Stimulated activated CD8-positive, alpha-beta memory T cell treated with anti-CD3 and anti-CD28 coated beads, Interleukin-15, amount 100 ng/mL, for 1 hour (primary cell): ENCODE measurements at places on chromosomes 2 and 18.
A peak's percentile ranks its signal among the peaks of the same experiment; 100 is the strongest.

DNA sequence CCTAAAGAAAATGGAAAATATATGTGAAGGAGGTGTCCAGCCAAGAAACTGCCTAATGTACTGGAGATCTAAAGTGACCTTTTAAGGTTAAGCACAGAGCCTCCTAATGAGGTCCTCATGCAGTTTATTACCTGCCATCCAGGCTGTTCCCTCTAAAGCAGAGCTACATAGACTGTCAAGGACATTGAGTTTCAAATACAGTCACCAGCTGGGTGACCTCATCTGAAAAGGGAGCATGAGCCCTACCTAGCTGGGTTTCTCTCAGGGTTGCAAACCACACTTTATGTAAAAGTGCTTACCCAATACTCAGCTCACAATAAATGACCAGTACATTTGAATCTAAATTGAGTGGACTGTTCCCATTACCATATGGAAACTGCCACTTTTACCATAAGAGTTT is 65.4 kb upstream of the CTNNA2 start:
- DNase-seq = no peak

- DNase-seq = no peak
Observed at GRCh38 chr2:215961981-215962380, 51.4 kb downstream of the MREG start.

- DNase-seq = no peak
Observed at GRCh38 chr2:223649554-223650533, 47.7 kb upstream of the SCG2 start.

DNA sequence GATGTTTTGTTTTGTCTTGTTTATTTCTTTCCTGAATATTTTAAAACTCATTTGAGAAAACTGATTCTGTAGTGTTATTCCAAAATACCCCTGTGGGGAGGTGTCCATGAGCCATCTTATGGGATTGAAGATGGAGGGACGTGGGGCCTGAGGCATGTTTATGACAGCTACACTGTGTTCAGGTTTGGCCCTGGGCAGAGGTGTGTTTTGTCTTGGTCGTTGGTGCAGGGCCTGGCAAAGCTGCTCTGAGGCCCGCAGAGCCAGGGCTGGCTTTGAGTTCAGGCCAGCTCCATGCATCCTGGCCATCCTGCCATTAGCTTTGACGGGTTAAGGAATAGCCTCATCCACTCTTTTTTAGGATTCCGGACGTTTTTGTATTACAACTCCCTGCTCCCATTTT is 68.9 kb downstream of the TMEM18 start:
- no peak for DNase-seq

DNA sequence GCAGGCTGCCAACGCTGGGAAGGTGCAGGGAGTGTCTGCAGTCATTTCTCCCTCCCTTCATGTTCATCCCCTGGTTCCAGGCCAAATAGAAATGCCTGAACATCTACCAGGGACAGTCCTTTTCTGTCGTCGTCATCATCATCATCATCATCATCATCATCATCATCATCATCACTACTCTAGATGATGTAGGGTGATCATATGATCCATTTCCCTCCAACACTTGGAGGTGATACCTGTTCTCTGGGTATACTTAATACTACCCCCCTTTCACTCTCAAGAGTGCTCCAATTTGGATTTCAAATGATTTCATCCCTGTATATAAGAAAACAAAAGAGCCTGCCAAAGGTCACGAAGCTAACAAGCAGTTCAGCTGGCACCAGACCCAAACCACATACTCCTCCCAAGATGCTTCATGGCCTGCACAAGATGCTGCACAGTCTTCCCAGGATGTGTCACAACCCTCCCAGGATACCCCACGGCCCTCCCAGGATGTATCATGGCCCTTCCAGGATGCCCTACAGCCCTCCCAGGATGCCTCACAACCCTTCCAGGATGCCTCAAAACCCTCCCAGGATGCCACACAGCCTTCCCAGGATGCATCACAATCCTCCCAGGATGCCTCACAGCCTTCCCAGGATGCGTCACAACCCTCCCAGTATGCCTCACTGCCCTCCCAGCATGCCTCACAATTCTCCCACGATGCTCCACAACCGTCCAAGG is 257.9 kb downstream of the DYSF start:
- DNase-seq = no peak

- peak; percentile 62 for DNase-seq
Observed at GRCh38 chr2:98569197-98569793, 39.0 kb downstream of the COA5 start.

DNA sequence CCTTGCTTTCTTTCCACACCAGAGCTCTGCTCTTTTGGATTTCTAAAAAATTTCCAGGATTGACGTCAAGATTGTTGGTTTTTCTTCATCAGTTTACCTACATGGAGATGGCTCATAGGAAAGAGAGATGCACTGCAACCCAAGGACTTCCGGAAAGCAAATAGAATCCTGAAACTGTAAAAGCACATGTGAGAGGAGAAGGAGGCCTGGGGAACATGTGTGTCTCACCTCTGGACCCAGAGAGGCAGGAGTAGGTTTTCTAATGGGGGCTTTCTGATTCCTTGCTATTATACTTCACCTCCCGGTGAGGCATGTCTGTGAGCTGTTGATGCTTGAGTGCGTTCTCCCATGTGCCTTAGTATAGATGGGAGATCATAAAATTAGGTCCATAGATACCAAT is 362.8 kb downstream of the DCDC2C start:
- DNase-seq = no peak

- no peak for DNase-seq
Observed at GRCh38 chr18:59674903-59675270, 22.3 kb downstream of the CCBE1 start.

GRCh38 chr2:224594840-224595239 is 9.7 kb upstream of the CUL3 start:
- no peak for DNase-seq

- DNase-seq = no peak
Observed at GRCh38 chr18:3051718-3052410, 38.9 kb upstream of the LPIN2 start.

DNA sequence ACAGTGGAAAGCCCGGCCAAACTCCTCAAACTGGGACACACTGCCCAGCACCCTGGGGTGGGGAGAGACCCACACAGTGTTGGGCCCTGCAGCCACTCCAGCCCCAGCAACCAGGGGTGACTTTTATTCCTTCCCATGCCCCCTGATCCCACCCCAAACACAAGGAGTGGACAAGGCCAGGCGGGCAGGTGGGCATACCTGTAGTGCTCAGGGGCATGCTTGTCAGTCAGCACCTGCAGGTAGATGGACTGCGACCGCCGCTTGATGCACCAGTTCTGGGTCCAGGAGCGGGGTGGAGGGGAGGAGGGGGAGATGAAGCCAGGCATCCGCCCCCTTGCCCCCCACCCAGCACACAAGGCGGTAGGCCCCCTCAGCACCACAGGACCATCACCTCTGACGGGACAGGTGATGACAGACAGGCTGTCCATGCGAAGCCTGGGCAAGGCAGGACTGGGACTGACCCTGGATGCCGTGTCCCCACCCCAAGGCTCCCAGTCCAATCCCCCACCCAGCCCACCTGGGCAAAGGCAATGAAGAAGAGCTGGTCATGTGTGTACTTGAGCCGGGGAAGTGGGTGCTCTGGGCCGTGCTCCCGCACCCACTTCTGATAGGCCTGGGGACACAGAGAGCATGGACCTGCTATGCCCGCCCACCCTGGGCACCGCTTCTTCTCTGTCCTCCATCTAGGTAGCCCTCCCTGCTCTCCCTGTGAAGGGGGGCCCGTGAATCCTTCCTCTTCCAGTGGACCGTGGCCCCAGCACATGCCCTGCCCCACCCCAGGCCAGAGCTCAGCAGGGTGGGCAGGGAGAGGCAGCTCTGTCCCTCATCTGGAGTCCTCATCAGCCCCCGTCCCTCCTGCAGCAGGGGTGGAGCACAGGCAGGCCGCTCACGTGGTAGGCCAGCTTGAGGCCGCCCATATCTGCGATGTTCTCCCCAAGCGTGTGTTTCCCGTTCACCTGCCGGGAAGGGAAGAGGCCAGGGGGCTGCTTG is 7.1 kb downstream of the ECEL1 start:
- no peak for DNase-seq

DNA sequence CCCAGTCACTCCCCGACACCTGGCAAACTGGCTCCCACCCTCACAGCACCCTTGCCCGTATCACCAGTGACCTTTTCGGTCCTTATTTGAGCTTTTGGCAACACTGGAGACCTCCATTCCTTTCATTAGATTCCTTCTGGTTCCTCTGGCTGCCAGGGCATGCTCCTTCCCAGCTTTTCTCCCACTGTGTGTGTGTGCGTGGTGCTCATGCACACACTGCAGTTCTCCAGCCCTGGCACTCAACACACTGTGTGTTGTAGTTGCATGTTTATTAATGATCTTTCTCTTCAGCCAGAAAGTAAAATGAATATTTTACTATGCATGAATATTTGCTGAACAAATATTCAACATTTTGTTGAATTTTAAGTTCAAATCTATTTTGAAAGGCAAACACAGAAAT is 139.0 kb downstream of the ESCO1 start:
- no peak for DNase-seq

DNA sequence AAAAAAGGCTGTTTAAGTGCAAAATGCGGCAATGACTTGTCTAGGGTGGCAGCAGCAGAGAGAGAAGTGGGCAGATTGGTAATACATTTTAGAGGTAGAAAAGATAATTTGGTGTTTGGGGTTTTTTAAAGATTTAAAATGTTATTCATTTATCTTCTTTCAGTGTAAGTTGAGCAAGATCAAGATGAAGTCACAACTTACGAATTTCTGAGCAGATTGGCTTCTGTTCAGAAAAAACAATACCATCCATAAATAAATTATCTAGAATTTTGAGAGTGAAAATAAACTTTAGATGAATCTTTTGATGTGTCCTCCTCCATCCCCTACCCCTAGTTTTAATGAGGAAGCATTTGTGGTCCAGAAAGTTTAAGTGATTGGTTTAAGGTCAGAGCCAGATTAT is 47.9 kb upstream of the FAM171B start:
- no peak for DNase-seq

DNA sequence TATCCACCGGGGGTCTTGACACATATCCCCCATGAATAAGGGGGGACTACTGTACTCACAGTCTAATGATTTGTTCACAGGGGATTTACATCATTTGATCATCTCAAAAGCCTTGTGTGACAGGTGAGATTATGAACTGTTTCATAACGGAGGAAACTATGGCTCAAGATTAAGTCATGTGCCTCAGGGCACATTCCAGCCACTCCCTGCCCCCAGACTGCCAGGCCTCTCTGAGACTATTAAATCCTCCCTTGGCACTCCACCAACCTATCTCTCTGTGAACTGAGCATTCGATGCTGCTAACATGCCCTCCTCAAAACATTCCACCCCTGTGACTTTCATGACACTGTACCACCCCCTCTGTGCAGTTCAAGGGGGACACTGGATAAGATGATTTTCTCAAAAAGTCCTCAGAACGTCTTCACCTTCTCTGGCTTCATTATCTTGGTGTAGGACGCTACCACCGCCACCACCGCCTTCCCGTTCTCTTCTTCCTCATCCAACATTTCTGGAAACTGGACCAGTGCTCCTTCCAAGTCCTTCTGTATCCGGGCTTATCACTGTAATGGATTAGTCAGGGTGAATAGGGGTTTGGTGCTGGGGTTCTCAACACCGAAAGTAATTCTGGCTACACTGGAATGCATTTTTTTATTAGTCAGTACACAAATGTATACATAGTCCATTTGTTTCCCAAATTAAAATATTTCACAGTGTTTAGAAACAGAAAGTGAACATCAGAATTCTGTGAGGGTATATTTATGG is 169.6 kb downstream of the KCNS3 start:
- DNase-seq = no peak

GRCh38 chr18:65363911-65364632 is 386.7 kb upstream of the CDH7 start:
- DNase-seq = no peak

DNA sequence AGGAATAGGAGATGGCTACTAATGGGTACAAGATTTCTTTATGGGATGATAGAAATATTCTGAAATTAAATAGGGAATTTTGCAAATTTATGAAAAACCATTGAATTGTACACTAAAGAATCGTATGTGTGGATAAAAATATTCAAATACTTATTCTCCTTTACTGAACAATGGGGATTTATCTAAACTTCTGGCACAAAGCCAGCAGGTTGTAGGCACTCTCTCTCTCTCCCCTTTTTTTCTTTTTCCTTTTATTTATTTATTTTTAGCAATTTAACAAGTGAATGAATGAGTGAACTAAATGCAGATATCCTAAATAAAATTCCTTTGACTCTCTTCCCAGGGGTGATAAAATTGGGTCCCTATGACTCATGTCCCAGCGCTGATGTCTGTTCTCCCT is 21.9 kb upstream of the SCYGR2 start:
- no peak for DNase-seq

- DNase-seq = no peak
Observed at GRCh38 chr2:11873356-11874154, 127.1 kb downstream of the LPIN1 start.

DNA sequence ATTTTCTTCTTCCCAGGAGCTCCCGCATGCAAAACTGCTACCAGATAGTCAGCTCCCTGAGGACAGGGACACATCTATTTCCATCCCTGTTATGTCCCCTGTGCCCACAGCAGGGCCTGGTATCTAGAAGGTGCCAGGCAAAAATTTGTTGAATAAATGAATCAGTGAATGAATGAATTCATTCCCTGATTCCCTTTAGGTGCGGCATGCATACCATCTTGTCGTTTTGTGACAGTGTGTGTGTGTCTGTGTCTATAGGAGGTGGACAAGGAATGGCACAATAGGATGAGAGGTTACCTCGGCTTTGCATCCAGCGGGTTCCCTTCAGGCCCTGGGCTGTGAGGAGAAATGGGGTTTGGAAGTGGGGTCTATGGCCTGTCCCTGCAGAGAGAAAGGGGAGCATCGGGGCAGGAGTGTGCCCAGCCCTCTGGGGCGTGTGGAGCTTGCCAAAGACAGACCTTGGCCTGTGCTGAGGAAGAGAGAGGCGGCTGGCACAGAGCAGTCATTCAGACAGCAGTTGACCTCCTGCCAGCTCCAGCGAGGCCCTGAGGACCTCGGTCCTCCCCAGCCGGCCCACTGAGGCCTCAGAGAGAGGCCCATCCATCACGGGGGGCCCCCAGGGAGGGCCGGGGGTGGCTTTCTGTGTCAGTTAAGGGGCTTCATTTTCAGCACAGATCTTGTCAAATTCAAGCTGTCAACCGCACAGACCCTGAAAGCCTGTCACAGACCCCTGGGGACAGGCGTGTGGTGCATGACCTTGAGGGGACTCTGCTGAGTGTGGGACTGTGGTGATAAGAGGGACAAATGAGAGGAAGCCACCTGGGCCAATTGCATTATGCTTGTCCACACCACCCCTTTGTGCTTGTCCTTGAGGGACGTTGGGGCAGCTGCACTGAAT is 125.9 kb upstream of the CXCR4 start:
- no peak for DNase-seq

- no peak for DNase-seq
Observed at GRCh38 chr2:218323526-218324472, 31.5 kb upstream of the TMBIM1 start.

DNA sequence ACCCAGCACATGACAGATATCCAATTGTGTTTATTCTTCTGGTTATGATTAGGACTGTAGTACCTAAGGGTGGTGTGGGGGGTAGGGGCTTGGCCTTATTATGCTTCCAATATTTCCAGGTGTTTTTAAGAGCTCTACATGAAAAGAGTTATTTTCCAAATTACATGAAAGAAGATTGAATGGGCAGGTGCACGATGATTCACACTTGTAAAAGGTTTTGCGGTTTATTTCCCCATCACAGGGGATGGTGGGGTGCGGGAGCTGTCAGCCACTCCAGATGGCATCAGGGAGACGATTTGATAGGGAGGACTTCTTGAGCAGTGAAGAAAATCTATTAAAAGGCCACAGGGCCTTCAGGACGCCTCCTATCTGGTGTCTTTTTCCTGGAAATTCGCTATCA is 15.1 kb upstream of the CCBE1 start:
- no peak for DNase-seq

GRCh38 chr18:63298400-63299365 is 20.9 kb downstream of the BCL2 start:
- DNase-seq = no peak
